Kidney (tissue), 22 donors: ENCODE measurements at places on chromosomes 4 and X. TPM values are rescaled to one million over a fixed set of nuclear protein-coding genes. Genes with fewer than 3 reads are reported as not detected.

Gene CLGN
- 0.54 TPM for polyA plus RNA-seq

Gene CYLC1
- not detected for polyA plus RNA-seq

Gene NLRP2B
- not detected for polyA plus RNA-seq

Gene MAGEA1
- not detected for polyA plus RNA-seq

Gene TTC29
- polyA plus RNA-seq = 0.82 TPM

Gene BMP3
- not detected for polyA plus RNA-seq

Gene MAPK10
- 27.6 TPM for polyA plus RNA-seq

Gene PRSS12
- 0.54 TPM for polyA plus RNA-seq

Gene ARSJ
- polyA plus RNA-seq = 3.6 TPM

Gene MSL3
- 16.3 TPM for polyA plus RNA-seq

Gene ADH4
- polyA plus RNA-seq = 0.52 TPM

Gene RNF175
- not detected for polyA plus RNA-seq

Gene CXCL13
- polyA plus RNA-seq = not detected

Gene FAAH2
- polyA plus RNA-seq = 17.1 TPM

Gene TRAPPC2
- polyA plus RNA-seq = 9.0 TPM

Gene UGT2B15
- polyA plus RNA-seq = not detected

Gene VCX
- not detected for polyA plus RNA-seq

Gene GUCY1A1
- 6.9 TPM for polyA plus RNA-seq

Gene VSIG1
- polyA plus RNA-seq = not detected

Gene PRKG2
- 0.54 TPM for polyA plus RNA-seq

Gene GAGE12H
- polyA plus RNA-seq = not detected

Gene FAM9B
- polyA plus RNA-seq = not detected

Gene UGT2B17
- polyA plus RNA-seq = not detected

Gene TRIM61
- 0.30 TPM for polyA plus RNA-seq

Gene RXFP1
- polyA plus RNA-seq = 1.7 TPM

Gene PAK3
- 0.24 TPM for polyA plus RNA-seq

Gene FOXR2
- not detected for polyA plus RNA-seq

Gene GPR82
- polyA plus RNA-seq = 0.15 TPM

Gene FAM90A26
- polyA plus RNA-seq = not detected

Gene STPG2
- 0.43 TPM for polyA plus RNA-seq

Gene ADRA2C
- polyA plus RNA-seq = 21.9 TPM

Gene BANK1
- polyA plus RNA-seq = 1.8 TPM

Gene NUDT10
- 7.0 TPM for polyA plus RNA-seq

Gene MAGED4
- polyA plus RNA-seq = 3.9 TPM

Gene GPRASP2
- polyA plus RNA-seq = 12.4 TPM
